ENCODE measurements at places on chromosomes 5 and 9.

- DNase-seq = no peak
Measured at GRCh38 chr5:179798144-179798770, 4.5 kb downstream of the LTC4S start.

GRCh38 chr5:136642976-136643375, 277.6 kb upstream of the TRPC7 start:
- DNase-seq = no peak

GRCh38 chr9:129422843-129423192, 198.1 kb downstream of the C9orf50 start:
- no peak for DNase-seq

DNA sequence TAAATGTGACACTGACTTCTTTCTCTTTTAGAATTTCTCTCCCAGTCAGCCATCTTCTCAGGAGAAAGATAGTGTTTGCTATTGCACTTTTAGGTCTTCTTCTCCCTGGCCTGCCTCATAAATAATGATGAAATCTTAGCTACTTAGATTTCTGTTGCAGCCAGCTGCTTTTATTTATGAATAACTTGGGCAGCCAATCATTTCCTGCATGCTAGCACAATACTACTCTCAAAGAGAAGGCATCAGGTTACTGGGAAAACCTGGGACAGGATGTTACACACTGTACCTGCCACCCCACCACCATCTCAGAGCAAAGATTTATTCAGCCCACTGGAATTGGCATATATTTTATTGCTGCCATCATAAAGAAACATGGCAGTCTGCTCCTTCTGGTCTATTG, 266.6 kb downstream of the PRELID2 start:
- DNase-seq = no peak

GRCh38 chr5:33409435-33410170, 31.2 kb upstream of the TARS1 start:
- DNase-seq = no peak

DNA sequence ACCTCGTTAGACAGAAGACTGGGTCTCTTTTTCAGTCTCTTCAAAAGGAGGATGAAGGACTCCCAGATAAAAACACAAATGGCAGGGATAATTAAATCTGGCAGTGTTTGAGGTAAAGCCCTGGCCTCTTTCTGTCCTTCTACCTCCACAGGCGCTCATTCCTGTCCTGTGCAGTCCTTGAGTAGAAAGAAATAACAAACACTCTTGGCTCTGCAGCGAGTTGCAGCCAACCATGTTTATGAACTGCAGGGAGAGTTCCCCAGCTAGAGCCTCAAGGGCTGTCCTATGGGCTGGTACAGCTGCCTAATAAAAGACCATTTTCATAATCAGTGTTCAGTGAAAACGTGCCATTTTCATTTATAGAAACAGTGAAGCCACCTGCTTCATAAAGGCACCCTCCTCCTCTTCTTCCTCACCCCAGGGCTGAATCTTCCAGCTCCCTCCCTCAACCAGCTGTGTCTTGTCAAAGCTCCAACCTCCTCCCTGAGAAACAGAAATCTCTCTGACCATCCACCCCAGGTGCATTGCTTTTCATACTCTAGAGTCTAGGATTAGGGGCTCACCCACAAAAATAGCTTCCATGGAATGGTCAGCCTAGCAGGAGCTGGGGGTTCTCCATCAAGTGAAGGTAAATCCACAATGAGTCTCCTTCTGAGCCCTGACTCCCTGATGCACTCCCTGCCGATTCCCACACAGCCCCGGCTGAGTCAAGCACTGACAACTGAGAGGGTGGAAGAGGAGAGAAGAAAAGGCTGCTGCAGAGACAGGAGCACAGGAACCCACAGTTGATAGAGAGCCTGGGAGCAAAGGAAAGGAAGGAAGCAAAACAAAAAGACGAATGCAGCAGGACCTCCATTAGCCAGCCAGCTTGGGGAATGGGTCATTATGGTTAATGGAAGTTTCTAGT, 150.7 kb downstream of the CMYA5 start:
- DNase-seq = no peak

DNA sequence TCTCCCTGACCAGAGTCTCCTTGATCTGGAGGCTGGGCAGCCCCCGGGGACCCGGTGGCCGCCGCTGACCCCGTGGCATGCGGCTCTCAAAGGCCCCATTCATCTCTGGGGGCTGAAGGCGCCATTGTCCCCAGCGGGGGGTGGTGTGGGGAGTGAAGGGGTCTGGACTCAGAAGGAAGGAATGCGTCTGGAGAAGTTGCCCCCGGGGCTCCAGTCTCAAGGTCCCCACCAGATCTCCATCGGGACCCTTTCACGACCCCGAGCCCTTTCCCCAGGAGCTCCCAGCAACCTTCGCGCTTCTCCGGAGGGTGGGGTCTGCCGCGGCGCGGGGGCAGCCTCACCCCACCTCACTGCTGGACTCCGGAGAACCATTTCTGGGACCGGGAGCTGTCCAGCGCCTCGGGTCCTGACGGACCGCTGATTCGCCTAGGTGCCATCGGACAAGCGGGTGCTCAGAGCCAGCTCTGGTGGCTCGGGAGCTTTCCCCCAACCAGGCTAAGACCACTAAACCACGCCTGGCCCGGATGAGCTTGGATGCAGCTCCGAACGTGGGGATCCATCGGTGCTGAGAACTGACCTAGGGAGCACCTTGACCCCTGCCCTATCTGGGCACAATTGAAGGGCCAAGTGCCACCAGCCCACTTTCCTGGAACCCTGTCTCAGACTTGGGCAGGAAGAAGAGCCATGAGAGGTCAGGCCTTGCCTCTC, 5.1 kb upstream of the PCDH1 start:
- no peak for DNase-seq

DNA sequence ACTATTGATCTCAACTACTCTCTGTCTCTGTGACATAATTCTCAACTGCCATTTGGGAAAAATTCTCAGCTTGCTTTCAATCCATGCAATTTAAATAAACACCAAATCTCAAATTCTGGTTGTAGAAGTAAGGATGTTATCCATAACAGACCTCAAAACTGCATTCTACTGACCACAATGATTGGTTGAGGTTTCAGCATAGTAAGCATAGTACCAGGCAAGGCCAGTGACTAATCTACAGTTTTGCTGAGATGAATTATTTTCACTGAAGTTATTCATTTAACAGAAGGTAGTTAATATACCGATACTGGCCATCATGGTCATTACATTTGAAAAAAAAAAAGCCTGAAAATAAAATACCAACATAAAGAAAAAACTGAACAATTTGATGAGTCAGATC, 488.0 kb upstream of the CDH18 start:
- DNase-seq = no peak

DNA sequence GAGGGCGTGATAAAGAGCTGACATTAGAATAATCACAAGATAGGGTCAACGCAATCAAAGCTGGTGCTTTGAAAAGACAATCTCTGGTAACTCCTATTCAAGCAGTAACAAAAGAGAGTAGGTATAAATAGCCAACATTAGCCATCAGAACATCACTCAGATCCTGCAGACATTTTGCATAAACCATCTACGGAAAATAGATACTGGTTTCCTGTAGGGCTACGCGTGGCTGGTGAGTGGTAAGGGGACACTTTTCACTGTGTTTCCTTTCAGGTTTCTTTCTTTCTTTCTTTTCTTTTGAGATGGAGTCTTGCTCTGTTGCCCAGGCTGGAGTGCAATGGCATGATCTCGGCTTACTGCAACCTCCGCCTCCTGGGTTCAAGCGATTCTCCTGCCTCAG, 22.3 kb downstream of the TTF1 start:
- no peak for DNase-seq

Measured in NCI-H1105 treated with DMSO at 0.1 percent for 48 hours (cell line).